ENCODE measurements at places on chromosomes 2 and 18. TPM values are rescaled to one million over a fixed set of nuclear protein-coding genes. Genes with fewer than 3 reads are reported as not detected.

GRCh38 chr2:59881218-59881617, 672.2 kb downstream of the BCL11A start:
- no peak for DNase-seq

DNA sequence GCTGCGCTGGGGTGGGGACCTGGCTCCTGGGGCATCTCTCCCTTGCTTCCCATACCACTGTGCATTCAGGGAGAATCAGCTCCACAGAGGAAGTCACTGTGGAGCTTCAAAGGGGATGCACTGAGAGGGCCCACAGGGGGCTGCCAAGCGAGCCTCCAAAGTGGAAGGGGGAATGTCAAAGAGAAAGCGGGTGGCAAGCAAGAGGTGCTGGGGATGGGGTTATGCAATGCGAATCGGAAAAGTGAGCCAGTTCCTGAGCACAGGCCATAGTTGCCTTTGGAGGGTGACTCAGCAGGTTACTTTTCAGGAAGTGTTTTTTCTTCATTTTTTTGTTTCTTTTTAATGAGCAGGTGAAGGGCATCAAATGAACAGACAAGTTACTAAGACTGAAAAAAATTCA, 17.6 kb downstream of the PMAIP1 start:
- peak; percentile 87 for DNase-seq

GRCh38 chr2:180657054-180657453, 323.4 kb upstream of the UBE2E3 start:
- no peak for DNase-seq

- DNase-seq, result no peak
These were observed 246.9 kb upstream of the TANK start for GRCh38 chr2:160913323-160913722.

GRCh38 chr2:85797921-85798320, 44.1 kb downstream of the ATOH8 start:
- DNase-seq, result no peak

DNA sequence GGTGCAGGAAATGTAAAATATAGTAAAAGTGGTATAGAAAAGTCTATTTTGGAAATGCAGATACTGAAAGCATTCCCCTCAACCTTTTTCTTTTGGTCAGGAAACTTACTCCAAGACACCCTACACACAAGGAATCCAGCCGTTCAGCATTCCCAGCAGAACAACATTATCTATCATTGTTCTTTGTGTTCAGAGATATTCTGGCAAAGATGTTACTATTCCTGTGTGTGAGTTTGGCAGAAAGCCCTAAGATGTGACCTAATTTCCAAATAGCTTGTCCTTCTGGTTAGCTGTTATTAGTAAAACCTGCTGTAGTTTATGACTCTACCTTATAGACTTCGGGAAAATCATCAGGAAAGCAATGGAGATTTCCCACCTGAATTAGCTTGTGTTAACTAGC, 78.1 kb upstream of the PELI1 start:
- DNase-seq, result no peak

DNA sequence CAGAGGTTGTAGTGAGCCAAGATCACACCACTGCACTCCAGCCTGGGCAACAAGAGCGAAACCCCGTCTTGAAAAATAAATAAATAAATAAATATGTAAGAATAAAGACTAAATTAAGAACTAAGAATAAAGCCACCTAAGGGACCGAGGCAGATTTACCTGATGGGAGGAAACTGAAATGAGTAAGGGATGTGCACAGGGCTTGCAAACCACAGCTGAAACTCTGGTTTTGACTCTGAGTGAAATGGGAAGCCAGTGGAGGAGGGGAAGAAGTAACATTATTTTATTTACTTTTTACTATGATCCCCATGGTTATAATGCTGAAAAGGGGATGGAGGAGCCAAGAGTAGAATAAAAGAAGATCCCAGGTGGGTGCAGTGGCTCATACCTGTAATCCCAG, 107.3 kb downstream of the CABYR start:
- DNase-seq, result no peak

GRCh38 chr2:178949584-178949983, 100.4 kb downstream of the CCDC141 start:
- no peak for DNase-seq

DNA sequence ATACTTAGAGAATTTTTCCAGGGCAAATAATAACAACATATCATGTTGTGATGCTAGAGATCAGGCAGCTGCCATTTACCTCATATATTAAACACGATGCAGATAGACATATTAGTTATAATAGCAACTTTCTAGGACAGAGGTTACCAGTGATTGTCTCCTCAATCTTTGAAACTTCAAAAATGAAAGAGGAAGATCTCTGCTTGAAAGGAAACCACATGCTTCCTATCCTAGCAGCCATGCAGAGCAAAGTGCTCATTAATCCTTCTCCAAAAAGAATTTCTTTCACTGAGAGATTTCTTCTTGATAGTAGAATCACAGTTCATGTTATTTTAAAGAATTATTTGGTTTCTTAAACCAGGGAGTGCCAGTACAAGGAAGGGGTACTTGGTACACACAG, 317.2 kb downstream of the CPS1 start:
- DNase-seq, result no peak

Gene PHOSPHO2
- 3.2 TPM for total RNA-seq

Gene GKN2
- total RNA-seq, result not detected

Gene NEB
- total RNA-seq, result under 0.01 TPM

Gene NRBP1
- total RNA-seq, result 49.8 TPM

Gene SCYGR3
- not detected for total RNA-seq

Gene REL
- total RNA-seq, result 23.4 TPM

Gene PNO1
- 4.0 TPM for total RNA-seq

All from hematopoietic multipotent progenitor cell (in vitro differentiated cells).